Neural progenitor cell (in vitro differentiated cells): ENCODE measurements at places on chromosomes 7 and 10. TPM values are rescaled to one million over a fixed set of nuclear protein-coding genes. Genes with fewer than 3 reads are reported as not detected.
A peak's percentile ranks its signal among the peaks of the same experiment; 100 is the strongest.

The PKD2L1 gene
- not detected in 2 replicates for total RNA-seq

The PRF1 gene
- total RNA-seq: not detected in 2 replicates

The TM9SF3 gene
- total RNA-seq: 73.1 and 122 TPM in 2 replicates

The PIP gene
- total RNA-seq: not detected in 2 replicates

The PRRT4 gene
- 0.68 TPM in 1 of 2 replicates, not detected in the other for total RNA-seq

The ZMIZ2 gene
- 7.6 and 19.5 TPM in 2 replicates for total RNA-seq

The CYP3A4 gene
- total RNA-seq: not detected in 2 replicates

The EPC1 gene
- total RNA-seq: 36.0 and 45.4 TPM in 2 replicates

The CPA5 gene
- total RNA-seq: 0.50 TPM in 1 of 2 replicates, not detected in the other

The SORBS1 gene
- total RNA-seq: 10.1 and 16.1 TPM in 2 replicates

The UNCX gene
- not detected in 2 replicates for total RNA-seq

The SFTPA2 gene
- total RNA-seq: not detected in 2 replicates

The OR9A4 gene
- 0.07 TPM in 1 of 2 replicates, not detected in the other for total RNA-seq

The GIMAP5 gene
- 0.03 TPM in 1 of 2 replicates, not detected in the other for total RNA-seq

- no peak for DNase-seq
Measured at GRCh38 chr10:116774728-116775151, 32.4 kb upstream of the HSPA12A start.

GRCh38 chr10:66835400-66835799 lies 90.4 kb upstream of the LRRTM3 start:
- DNase-seq: no peak

- no peak for DNase-seq
Measured at GRCh38 chr10:107028236-107028635, 136.3 kb downstream of the SORCS1 start.

DNA sequence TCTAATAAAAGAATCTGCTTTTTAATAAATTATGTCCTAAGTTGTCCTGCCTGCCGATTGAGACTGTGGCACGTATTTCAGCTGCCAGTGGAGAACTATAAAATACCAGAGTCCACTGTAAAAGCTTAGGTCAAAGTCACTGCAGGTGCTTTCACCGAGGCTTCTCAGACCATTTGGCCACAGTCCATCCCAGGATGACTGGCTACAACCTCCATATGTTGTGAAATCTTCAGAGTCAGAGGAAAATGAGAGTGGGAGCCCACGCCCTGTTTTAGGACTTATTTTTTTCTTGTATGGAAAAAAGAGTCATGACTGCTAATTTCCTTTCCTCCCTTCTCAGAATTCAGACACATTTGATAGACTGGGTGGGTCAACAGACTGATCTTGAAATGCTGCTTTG lies 182.9 kb downstream of the ANK3 start:
- DNase-seq: no peak

DNA sequence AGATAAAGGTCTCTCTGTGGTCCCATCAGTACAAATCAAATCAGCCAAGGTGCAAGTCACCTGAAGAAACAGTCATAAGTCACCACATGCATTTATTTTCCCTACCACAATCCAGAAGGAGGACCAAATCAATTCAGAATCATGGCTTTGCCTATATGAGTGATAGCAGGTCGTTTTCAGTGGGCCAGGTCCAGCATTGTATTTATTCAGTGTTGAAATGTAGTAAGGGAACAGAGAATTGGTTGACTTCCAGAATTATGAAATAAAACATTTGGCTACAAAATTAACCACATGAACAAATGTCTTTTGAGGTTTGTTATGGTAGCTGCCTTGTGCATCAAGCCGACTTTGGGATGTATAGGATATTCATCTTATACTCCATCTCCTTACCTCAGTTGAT lies 88.4 kb downstream of the POLR1F start:
- no peak for DNase-seq

DNA sequence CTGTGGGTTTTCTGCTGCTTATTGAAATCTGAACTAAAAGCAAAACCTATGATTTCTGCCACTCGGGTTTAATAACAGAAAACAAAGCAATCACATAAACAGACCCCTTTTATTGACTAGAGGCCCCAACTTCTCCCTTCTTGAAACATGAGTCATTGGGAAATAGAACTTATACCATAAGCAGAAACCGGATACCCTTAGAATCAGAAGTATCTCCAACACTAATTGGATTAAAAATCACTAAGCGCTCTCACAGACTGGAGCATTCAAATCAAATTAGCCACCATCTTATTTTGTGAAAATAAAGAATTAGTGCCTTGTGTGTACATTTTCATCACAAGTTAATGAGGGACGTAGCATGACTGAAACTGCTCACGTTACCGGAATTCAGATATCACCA lies 206.9 kb downstream of the WDR11 start:
- no peak for DNase-seq

GRCh38 chr10:7000061-7000460 lies 410.8 kb downstream of the SFMBT2 start:
- DNase-seq: no peak

- DNase-seq: no peak
Measured at GRCh38 chr10:101400585-101400984, 46.6 kb downstream of the BTRC start.

GRCh38 chr10:112716924-112717413 lies 233.1 kb upstream of the TCF7L2 start:
- no peak for DNase-seq

GRCh38 chr10:73339436-73339835 lies 19.2 kb downstream of the CFAP70 start:
- DNase-seq: no peak

DNA sequence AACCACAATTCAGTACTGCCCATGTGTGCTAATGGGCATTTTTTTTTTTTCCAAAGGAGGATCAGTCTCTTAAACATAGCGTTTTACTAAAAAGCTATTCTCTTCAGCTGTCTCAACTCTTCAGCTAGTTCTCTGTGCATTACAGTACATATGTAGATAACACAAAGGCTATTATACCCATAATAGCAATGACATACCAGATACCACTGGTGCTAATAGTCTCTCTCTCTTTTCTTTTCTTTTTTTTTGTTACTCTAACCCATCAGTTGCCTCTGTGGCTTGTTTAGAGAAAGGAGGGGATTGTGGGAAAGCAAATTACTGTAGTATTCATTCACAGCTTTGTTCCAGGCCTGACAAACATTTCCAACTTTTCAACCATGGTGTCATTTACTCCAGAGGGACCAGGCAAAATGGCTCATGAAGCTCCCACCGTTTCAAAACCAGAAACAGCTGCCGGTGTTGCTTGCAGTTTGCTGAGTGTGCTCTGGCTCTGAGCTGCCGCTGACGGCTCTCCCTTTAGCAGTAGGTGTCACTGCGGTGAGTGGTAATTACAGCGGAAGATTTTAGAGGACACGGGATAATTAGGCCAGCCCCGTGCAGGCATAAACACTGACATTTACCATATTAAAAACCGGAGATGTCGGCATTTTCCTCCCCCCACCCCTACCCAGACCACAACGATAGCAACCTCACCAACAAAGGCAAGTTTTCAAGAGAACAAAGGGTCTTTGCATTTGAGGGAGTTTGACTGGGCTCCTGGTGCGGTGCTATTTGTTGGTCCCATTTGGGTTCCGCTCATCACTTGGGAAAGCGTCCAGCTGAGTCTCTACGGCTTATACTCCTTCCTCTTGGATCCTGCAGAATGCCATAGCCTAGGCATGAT lies 1005.5 kb downstream of the KCNMA1 start:
- peak; percentile 59 for DNase-seq

GRCh38 chr7:80127412-80128160 lies 7.0 kb upstream of the GNAI1 start:
- DNase-seq: peak; percentile 89

GRCh38 chr10:77165445-77166208 lies 472.0 kb downstream of the KCNMA1 start:
- peak; percentile 77 for DNase-seq

GRCh38 chr10:95363303-95363912 lies 72.6 kb upstream of the PDLIM1 start:
- DNase-seq: peak; percentile 79

GRCh38 chr10:121665809-121666208 lies 67.6 kb upstream of the FGFR2 start:
- DNase-seq: no peak

DNA sequence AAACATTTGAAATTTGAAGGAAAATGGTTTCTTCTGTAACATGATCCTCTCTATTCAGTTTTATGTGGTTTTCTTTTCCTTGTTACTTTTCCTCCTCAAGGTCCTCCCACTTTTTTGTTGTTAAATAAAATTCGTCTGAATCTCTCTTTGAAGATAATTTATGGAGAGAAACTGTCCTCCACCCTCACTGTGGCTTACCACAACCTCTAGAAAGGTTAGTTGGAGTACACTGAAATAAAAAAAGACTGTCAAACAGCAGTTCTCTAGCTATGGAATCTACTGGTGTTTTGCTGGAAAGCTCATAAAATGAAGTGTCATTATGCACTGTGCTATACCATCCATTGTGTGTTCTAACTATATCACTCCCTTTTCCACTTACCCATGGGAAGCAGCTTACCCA lies 189.4 kb downstream of the HDAC9 start:
- DNase-seq: no peak

- no peak for DNase-seq
Measured at GRCh38 chr10:96747734-96748550, 27.6 kb upstream of the PIK3AP1 start.

DNA sequence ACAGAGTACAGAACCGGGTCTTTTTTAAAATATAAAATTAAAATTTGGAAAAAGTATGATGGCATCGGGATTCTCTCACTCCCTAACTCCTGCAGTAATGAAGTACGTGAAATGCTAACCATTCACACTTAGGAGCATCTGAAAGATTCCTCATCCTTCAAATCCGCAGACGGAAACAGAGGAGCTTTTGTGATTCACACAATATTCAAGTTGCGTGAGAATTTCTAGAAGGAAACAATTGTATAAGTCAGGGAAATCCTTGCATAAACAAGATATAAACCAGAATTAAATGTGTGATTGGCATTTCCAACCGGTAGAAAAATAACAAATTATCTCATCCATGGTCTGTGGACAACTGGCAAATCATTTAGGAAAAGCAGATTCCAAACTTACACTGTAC lies 103.2 kb upstream of the ADAM12 start:
- DNase-seq: no peak

- DNase-seq: no peak
Measured at GRCh38 chr10:5573319-5573950, 48.7 kb downstream of the CALML3 start.

DNA sequence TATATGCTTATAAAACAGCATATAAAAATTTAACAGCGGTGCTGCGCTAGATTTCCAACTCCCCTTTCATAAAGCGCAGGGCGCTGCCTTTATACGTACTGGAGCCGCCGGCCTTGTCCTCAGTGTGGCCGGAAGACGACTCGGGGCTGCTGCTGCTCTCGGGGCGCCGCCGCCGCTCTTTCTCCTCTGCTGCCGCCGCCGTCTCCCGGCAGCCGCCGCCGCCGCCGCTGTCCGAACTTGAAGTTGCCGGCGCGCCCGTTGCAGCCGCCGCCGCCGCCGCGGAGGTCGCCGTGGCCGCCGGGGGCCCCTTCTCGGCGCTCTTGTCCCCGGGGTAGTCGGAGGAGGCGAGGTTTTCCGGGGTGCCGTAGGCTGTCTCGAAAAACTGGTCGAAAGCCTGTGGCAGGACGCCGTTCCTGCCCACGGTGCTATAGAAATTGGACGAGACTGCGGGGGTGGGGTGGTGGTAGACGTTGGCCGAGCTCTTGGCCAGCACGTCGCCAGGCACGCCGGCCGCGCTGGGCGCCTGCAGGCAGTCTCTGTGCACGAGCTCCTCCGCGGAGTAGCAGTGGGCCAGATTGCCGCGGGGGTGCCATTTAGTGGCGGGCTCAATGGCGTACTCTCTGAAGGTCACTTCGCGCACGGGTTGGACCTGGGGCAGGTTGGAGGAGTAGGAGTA lies 557 bp downstream of the HOXA11 start:
- peak; percentile 48 for DNase-seq

GRCh38 chr7:132377015-132377414 lies 199.3 kb downstream of the PLXNA4 start:
- DNase-seq: no peak

- no peak for DNase-seq
Measured at GRCh38 chr7:64869912-64870562, 33.0 kb upstream of the ZNF273 start.

DNA sequence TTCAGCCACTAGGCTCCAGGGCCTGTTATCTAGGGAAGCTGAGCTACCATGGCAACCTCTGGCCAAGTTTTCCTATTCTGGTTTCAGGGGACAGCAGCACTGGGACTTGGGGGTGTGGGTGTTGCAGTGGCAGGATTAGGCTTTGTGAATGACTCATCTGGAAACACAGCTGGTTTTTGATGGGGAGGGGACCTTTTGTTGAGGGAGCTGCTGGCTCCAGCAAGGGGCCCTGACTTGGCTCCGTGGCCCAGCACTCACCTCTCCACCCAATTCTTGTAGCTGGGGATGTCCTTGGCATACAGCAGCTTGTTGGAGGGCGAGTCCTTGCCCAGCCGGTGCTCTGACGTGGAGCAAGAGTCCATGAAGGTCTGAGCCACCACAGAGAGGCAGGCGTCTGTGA lies 435.9 kb downstream of the PLXNA4 start:
- peak; percentile 18 for DNase-seq

GRCh38 chr7:92843034-92843760 lies 6.8 kb upstream of the CDK6 start:
- no peak for DNase-seq

DNA sequence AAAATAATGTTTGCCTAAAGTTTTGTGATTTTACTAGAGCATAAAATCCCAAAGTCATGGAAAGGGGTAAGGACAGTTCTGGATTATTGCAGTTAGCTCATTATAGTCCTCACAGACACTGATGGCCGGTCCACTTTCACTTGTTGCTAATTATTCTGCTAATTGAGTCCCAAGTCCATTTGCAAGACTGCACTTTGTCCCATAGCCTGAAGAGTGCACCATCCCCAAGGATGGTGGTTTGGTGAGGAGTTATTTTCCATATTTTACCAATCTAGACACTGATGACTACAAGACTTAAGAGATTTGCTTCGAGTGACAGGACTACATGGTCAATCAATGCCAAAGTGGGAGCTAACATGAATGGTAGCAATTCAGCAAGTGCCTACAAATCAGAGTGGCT lies 181.8 kb upstream of the CACNA2D1 start:
- no peak for DNase-seq

DNA sequence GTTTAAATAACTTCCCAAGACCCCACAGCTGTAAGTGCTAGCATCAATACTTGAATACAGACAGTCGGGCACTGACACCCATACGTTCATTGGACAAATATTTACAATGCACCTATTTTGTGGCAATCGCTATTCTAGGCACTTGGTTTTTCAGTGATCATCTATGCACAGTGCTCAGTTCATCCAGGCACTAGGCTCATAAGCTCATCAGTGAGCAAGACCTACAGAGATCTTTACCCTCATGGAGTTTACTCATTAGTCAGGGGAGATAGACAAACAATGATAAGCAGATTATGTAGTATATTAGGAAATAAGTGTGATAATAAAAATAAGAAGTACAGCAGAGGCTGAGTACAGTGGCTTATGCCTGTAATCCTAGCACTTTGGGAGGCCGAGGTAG lies 7.6 kb upstream of the DHTKD1 start:
- DNase-seq: no peak

GRCh38 chr7:17983221-17984062 lies 43.1 kb upstream of the SNX13 start:
- DNase-seq: no peak

- no peak for DNase-seq
Measured at GRCh38 chr7:77484785-77485184, 52.3 kb upstream of the PTPN12 start.
